ENCODE measurements at places on chromosomes 3 and 15. TPM values are rescaled to one million over a fixed set of nuclear protein-coding genes. Genes with fewer than 3 reads are reported as not detected.

DNA sequence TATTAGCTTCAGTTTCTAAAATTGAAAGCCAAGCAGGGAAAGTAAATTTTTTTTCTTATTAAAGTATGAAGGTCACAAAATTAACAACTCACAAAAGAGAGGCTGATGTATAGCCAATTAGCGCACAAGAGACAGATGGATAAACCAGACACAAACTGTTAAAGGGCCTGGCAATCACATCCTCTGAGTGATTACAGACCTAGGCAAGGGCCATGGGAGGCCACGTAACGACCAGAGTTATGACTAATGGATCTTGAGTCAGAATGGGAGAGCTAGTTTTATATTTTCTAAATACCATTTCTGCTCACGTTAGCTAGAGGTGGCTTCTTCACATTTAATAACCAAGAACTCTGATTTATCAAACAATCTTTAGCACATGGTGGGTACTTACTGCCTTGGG lies 17.8 kb upstream of the SCAMP5 start:
- H3K4me3 ChIP-seq: no peak overlapping the region
- DNase-seq: no peak
- no peaks in the 10 kb centered on the region for H3K36me3 ChIP-seq
- H3K27me3 ChIP-seq: no peaks in the 10 kb centered on the region

DNA sequence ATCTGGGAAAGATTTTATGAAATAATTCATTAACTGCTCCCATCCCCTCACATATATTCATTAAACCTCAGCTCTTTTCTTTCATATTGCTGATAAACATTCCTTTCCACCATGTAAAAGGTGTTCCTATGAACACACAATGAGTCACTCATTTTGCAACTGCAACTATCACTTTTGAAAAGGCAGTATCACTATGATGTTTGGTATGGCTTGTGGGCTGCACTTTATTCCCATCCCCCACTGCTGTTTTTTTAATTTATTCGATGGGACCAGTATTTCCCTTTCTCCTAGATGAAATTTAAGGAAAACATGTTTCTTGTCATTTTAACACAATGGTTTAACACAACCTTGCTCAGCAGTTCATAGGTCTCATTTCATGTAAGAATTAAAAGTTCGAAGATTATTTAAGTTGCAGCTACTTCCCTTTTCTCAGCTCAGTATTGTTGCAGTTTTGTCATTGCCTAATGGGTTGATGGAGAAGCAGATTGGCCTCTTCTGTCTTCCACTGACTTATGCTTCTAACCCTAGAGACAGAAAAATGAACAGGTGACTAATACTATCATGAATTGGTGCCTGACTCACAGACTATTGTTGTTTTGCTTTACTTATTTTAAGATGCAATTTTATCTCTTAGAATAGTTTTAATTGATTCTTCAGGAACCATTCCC lies 280.3 kb downstream of the ZPLD1 start:
- no peaks in the 10 kb centered on the region for H3K36me3 ChIP-seq
- no peak overlapping the region for H3K27ac ChIP-seq
- no peaks in the 10 kb centered on the region for H3K4me1 ChIP-seq
- DNase-seq: no peak
- H3K27me3 ChIP-seq: no peaks in the 10 kb centered on the region

AADACL2 gene
- total RNA-seq: not detected

- no peak overlapping the region for H3K4me3 ChIP-seq
- DNase-seq: no peak
- no peaks in the 10 kb centered on the region for H3K36me3 ChIP-seq
- H3K27ac ChIP-seq: no peak overlapping the region
- no peaks in the 10 kb centered on the region for H3K27me3 ChIP-seq
Measured at GRCh38 chr3:18252578-18252977, 172.6 kb downstream of the SATB1 start.

TMC3 gene
- not detected for total RNA-seq

Data from Caco-2 (cell line).